ENCODE measurements at places on chromosomes 2 and 18. TPM values are rescaled to one million over a fixed set of nuclear protein-coding genes. Genes with fewer than 3 reads are reported as not detected.

DNA sequence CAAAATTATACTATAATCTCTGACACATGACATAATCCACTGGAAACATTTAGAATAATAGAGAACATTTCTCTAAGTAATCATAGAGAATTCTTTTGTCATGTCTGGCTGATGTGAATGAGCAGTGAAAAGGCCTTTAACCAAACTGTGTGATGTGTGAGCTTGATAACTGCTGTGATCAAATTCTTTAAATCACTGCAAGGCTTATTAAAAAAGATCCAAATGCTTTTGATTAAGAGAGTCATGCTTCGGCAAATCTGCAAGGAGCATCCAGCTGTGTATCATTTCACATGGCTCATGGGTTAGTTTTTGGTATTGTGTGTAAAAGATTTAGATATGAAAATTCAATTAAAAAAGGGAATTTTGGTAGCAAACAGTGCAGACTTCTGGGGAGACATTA, 58.6 kb upstream of the TFPI start:
- H3K4me1 ChIP-seq: no peaks in the 10 kb centered on the region
- H3K27me3 ChIP-seq: no peaks in the 10 kb centered on the region
- no peak for DNase-seq
- H3K36me3 ChIP-seq: no peaks in the 10 kb centered on the region

DNA sequence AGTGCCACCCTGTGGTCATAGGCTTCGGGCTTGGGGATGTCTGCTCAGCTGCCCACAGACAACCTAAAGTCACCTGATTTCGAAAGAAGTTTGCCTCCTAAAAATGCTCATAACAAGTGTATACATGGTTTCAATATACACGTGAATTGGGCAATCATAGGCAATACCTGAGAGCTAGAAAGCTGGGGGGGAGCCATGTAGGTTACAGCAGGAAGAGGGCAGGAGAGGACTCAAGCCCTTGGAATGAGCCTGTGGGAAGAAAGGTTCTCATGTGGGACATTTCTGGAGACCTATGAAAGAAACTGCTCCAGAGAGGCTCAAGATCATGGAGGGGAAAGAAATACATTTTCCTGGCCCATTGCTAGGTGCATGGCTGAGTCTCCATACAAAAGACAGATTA, 109.7 kb downstream of the ACOXL start:
- no peak overlapping the region for H3K27ac ChIP-seq
- DNase-seq: no peak
- no peak overlapping the region for H3K4me3 ChIP-seq
- peaks cover 7% of the 10 kb centered on the region for H3K27me3 ChIP-seq

DNA sequence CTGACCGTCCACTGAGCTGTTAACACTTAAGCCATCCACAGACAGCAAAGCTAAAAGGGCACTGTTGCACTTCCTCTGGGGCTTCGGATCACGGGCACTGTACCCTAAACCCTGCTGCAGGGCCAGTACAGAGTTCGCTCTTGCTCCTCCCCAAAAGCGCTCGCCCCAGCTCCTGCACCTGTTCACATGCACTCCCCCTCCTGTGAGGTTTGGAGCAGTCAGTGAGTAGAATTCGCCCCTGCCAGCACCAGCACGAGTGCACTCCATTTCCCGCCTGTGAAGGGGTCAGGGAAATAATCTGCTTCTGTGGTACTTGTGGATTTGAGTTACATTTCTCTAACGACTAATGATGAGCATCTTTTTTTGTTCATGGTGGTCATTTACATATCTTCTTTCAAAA, 158.8 kb downstream of the PTPRM start:
- no peak overlapping the region for H3K27ac ChIP-seq
- no peaks in the 10 kb centered on the region for H3K36me3 ChIP-seq
- H3K27me3 ChIP-seq: no peaks in the 10 kb centered on the region
- no peak for DNase-seq

Gene NDUFV2
- 152 TPM for total RNA-seq

Gene ZNF892
- total RNA-seq: 3.8 TPM
